GM23338 (cell line): ENCODE measurements at places on chromosomes 2 and 18.

GRCh38 chr2:86333378-86333777 is 4.0 kb downstream of the REEP1 start:
- no peak for DNase-seq

DNA sequence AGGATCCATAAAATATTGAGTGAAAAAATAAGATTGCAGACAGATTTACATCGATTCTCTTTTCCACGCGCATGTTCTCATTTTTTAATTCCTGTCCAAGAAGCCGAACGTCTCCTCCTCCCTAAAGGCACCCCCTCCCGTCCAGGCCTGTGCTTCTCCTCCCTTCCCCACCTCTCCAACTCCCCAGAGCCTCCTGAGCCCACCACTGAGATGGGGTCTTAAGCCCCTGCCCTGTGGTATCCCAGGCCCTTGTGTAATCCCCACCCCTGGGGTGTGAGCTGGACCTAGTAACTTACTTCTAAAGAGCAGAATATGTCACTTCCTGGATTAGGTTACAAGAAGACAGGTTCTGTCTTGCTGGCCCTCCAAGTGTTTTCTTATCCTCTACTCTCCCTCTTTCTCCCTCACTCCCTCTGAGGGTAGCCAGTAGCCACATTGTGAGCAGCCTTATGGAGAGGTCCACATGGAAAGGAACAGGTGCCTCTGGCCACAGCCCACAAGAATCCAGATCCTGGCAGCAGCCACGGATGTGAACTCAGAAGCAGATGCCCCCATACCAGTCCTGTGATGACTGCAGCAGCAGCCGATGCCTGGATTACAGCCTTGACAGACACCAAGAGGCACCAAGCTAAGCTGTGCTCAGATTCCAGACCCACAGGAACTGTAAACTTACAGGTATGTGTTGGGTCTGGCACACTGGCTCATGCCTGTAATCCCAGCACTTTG is 39.6 kb upstream of the OTOS start:
- no peak for DNase-seq

DNA sequence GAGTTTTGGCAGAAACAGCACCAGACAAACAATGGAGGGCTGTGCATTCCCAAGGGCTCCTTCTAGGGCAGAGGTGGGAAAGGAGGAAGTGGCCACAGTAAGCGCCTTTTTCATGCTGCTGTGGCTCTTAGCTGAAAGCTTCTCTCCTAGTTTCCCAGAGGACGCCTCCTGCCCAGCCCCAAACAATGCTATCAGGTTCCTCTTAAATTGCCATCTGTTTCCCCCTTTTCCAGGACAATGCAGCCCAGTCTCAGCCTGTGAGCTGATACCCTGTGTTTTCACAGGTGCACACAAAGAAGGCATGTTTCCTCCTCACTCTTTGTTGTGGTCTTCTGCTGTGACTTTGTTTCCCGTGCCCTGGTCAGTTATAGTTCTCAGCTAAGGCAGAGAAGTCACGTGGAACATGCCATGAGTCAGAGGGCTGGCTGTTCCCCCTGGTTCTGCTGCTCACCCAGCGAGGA is 5.4 kb upstream of the FAM124B start:
- DNase-seq = no peak

- DNase-seq = no peak
Observed at GRCh38 chr2:190584980-190585661, 50.6 kb upstream of the NEMP2 start.

DNA sequence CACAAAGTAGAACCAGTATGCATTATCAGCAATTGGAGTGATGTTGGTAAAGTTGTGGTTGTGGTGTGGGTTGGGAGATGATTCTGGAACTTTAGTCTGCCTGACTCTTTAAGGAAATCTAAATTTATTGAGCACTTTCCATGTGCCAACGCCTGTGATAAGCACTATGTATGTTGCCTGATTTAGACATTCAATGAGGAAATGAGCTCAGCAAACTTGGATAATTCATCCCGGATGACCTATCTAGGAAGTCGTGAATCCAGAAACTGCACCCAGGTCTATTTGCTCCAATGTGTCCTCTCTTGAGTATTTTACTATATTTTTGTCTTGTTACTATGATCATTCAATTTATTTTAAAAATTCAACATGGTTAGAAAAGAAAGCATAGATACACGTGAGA is 400.8 kb upstream of the MMADHC start:
- no peak for DNase-seq

DNA sequence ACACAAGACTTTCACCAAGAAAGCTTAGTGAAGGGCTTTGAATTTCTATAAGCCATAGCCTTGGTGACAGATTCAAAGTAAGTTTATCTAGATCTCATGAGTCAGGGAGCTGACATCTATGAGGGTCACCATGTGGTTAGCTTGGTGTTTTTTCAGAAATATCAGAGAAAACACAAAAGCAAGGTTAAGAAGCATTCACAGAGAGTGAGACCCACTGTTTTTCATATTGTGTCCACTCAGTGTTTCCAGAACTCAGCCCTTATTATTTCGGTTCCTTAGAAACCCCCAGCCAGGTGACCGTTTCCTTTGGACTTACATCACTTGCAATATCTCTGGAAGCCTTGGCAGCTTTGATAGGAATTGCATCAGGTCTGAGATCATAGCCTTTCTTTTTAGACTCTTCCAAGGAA is 76.6 kb downstream of the NEB start:
- no peak for DNase-seq

DNA sequence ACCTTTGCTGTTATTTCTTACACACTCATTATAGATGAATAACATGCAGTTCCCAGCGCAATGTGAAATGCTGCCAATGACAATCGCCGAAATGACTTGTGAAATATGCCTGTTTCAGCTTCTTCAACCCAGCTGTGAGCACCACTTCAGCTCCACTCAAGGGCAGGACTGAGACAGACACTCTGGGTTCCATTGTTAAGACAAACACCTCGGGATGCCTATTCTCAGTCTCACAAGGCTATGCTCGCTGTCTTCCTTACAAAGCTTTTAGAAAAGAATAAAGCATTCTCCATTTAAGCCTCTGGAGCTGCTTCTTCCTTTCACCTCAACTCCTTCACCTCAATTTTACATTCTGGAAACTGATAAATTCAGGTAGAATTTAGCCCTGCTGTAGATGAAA is 4.2 kb downstream of the CBLN2 start:
- no peak for DNase-seq

- no peak for DNase-seq
Observed at GRCh38 chr18:3069671-3070433, 56.9 kb upstream of the LPIN2 start.
